Aorta (tissue), 5 donors: ENCODE measurements at places on chromosomes 7 and 10.

- no peak for DNase-seq
Observed at GRCh38 chr7:157870644-157871290, 534.0 kb downstream of the DNAJB6 start.

- no peak for DNase-seq
Observed at GRCh38 chr7:5797716-5798115, 16.3 kb upstream of the RNF216 start.

DNA sequence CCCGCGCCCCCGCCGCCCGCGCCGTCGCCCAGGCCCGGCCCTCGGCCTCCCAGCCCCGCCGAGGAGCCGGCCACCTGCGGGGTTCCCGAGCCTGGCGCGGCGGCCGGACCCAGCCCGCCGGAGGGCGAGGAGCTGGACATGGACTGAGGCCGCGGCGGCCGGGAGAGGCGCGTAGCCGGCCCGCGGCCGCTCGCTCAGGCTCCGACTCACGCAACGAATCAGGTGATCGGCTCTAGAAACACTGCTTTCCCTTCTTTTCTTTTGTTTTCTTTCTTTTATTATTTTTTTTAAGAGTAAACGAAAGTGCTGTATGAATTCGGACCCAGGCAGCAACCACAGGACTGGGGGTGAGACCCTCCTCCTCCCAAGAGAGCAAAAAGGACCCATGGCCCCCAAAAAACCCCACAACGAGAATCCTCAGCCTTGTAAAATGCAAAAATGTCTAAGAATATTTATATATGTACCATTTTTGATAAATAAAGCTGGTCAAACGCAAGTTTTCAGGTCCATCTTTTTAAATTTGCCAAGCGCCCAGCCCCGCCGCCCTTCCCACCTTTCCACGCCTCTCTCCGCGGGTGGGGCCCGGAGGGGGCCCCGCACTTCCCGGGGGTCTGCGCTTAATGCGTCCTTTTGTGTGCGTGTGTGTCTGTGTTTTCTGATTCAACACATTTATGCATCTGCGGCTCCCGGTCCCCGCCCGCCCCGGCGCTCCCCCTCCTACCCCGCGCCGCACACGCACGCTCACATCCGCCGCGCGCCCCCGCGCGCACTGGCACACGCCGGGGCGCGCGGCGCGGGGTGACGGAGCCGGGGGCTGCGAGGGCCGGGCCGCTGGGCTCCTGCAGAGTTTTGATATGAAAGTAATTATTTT, 4.4 kb downstream of the UNCX start:
- DNase-seq = no peak

DNA sequence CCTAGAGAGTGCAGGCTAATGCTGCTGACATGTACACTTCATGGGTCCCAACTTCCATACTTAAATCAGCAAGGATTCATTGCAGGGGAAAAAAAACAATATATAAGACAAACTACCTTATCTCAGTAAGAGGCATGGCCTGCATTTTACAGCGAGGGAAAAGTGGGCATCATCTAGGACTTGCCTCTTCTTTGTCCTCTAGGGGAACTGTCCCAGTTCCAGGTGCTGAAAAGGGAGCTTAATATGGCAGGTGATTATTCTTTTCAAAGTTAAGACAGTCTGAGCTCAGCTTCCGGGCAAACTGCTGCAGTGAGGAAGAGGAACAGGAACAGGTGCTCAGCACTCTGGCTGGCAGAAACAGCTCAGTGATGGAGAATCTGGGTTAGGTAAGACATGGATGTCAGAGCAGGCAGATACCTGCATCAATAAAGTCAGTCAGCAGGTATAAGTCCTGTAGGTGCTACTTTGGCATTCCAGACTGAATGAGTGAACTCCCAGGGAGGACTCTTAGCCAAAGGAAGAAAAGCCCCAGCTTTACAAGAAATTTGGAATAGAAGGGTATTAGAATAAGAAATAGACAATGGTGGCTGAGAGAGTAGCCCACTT, 147.2 kb downstream of the TMEM178B start:
- no peak for DNase-seq

- no peak for DNase-seq
Observed at GRCh38 chr7:95490231-95490762, 4.6 kb downstream of the ASB4 start.
